Thoracic aorta (tissue), 2 donors: ENCODE measurements at places on chromosomes 3 and 15. TPM values are rescaled to one million over a fixed set of nuclear protein-coding genes. Genes with fewer than 3 reads are reported as not detected.
A peak's percentile ranks its signal among the peaks of the same experiment; 100 is the strongest.

GRCh38 chr3:45691842-45692241 is 2.6 kb downstream of the SACM1L start:
- no peak overlapping the region for H3K27ac ChIP-seq
- H3K4me3 ChIP-seq: no peak overlapping the region
- no peaks in the 10 kb centered on the region for H3K27me3 ChIP-seq
- no peak for DNase-seq

The AGBL1 gene
- not detected for total RNA-seq

GRCh38 chr3:127215714-127216414 is 22.9 kb downstream of the PRR23E start:
- H3K36me3 ChIP-seq: no peaks in the 10 kb centered on the region
- no peaks in the 10 kb centered on the region for H3K4me1 ChIP-seq
- H3K4me3 ChIP-seq: no peak overlapping the region

- no peaks in the 10 kb centered on the region for H3K4me1 ChIP-seq
- no peaks in the 10 kb centered on the region for H3K27me3 ChIP-seq
- H3K4me3 ChIP-seq: no peak overlapping the region
Measured at GRCh38 chr3:33980252-33980651, 181.8 kb downstream of the PDCD6IP start.

The TNNC1 gene
- 1.5 TPM for total RNA-seq

- H3K4me3 ChIP-seq: no peak overlapping the region
- peaks cover 42% of the 10 kb centered on the region for H3K4me1 ChIP-seq
- H3K27me3 ChIP-seq: no peaks in the 10 kb centered on the region
- peaks cover 7% of the 10 kb centered on the region for H3K36me3 ChIP-seq
Measured at GRCh38 chr3:188309437-188310269, 155.7 kb downstream of the LPP start.

DNA sequence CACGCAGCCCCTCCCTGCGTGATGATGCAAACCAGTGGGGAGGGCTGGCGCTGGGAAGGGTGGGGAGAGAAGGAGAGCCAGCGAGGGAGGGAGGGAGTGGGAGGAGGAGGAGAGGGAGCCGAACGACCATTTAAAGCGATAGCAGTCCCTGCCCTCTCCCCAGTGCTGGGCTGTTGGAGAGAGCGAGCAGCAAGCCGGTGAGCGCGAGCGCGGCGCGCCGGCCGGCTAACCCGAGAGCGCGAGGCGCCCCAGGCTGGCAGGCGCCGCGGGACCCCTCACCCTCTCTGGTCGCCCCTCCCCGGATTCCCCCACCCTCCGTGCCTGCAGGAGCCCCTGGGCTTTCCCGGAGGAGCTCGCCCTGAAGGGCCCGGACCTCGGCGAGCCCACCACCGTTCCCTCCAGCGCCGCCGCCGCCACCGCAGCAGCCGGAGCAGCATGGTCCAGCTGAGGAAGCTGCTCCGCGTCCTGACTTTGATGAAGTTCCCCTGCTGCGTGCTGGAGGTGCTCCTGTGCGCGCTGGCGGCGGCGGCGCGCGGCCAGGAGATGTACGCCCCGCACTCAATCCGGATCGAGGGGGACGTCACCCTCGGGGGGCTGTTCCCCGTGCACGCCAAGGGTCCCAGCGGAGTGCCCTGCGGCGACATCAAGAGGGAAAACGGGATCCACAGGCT is at the start of gene GRM7:
Gene GRM7 (plus strand): TSS at position 162 of the 671 bp plus-strand sequence.
- H3K27ac ChIP-seq: no peak within 1 kb of the TSS
- H3K36me3 ChIP-seq: no peaks in the 10 kb centered on the region
- peaks cover 25% of the 10 kb centered on the region for H3K4me1 ChIP-seq
- DNase-seq: no peak

GRCh38 chr3:37114251-37115145 is 59.9 kb downstream of the LRRFIP2 start:
- no peak for DNase-seq
- peak overlapping the region; percentile 82 for H3K27ac ChIP-seq
- H3K4me3 ChIP-seq: no peak overlapping the region
- H3K27me3 ChIP-seq: no peaks in the 10 kb centered on the region

DNA sequence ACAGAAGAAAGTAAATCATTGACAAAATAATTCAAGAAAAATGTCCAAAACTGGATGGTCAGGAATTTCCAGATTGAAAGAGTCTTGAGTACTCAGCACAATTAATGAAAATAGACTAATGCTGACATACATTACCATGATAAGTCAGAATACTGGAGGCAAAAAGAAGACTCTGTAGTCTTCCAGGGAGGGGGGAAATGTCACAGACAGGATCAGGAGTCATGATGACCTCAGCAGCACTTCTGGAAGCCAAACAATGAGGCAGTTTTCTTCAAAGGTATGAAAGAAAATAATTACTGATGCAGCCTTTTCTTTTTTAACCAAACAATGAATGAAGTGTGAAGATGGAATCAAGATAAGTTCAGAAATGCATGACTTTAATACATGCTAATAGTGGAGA is 30.1 kb upstream of the SLC22A13 start:
- H3K4me3 ChIP-seq: no peak overlapping the region
- H3K27ac ChIP-seq: no peak overlapping the region
- H3K27me3 ChIP-seq: no peaks in the 10 kb centered on the region
- DNase-seq: no peak
- no peaks in the 10 kb centered on the region for H3K4me1 ChIP-seq
- peaks cover 19% of the 10 kb centered on the region for H3K36me3 ChIP-seq

DNA sequence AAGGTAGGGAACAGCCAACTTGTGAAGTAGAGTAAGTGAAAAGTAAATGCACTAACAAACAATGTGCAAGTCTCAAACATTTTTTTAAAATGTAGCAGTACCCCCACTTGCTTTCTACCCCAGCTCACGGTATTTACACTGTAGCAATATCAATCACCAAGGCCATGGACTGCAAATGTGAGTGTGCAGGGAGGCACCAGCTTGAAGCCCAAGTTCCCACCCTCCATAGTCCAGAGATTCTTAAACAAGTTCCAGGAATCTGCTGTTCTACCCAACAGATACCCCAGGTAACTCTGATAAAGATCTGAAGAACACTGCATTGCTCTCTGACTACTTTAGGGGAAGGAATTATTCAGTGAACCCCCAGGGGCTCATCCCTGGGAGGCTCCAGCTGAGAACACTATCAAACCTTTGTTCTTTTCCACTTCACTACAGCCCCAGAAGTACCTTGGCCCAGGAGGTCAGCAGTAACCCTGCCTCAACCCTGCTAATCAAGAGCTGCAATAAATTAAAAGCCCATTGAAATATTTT is 86.1 kb downstream of the FOXP1 start:
- peaks cover 46% of the 10 kb centered on the region for H3K4me1 ChIP-seq
- no peak for DNase-seq
- H3K27me3 ChIP-seq: no peaks in the 10 kb centered on the region
- H3K4me3 ChIP-seq: no peak overlapping the region

DNA sequence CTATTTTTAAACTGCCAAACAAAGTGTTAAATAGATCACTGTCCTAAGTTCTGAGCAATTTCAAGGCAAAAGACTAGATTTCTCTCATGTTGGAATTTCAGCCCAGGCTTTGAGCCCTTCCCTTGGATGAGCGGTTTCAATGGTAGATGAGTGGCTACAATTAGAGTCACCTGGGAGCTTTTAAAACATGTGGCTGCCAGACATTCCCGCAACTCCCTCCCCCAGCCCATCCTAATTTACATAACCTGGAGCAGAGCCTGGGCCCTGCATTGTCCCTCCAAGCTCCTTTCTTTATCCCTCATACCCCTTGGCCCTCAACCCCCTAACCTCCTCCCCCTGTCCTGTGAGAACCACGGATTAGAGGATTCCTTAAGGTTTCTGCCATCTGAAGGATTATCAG is 357.5 kb upstream of the UMPS start:
- no peak overlapping the region for H3K27ac ChIP-seq
- no peak for DNase-seq
- no peak overlapping the region for H3K4me3 ChIP-seq
- H3K27me3 ChIP-seq: no peaks in the 10 kb centered on the region
- H3K36me3 ChIP-seq: no peaks in the 10 kb centered on the region

The PLSCR2 gene
- 2.9 TPM for total RNA-seq

The RPS27L gene
- 40.1 TPM for total RNA-seq

GRCh38 chr3:12891985-12892839 is 50.8 kb upstream of the RPL32 start:
- H3K4me1 ChIP-seq: peaks cover 15% of the 10 kb centered on the region
- H3K27me3 ChIP-seq: no peaks in the 10 kb centered on the region
- no peak for DNase-seq
- no peaks in the 10 kb centered on the region for H3K36me3 ChIP-seq
- H3K4me3 ChIP-seq: peak overlapping the region; percentile 63

- H3K36me3 ChIP-seq: no peaks in the 10 kb centered on the region
- no peaks in the 10 kb centered on the region for H3K4me1 ChIP-seq
Measured at GRCh38 chr3:12002912-12003311, 1.3 kb upstream of the SYN2 start.

- no peak overlapping the region for H3K4me3 ChIP-seq
- DNase-seq: no peak
- H3K36me3 ChIP-seq: no peaks in the 10 kb centered on the region
- H3K27ac ChIP-seq: no peak overlapping the region
Measured at GRCh38 chr3:40913641-40914040, 285.7 kb upstream of the CTNNB1 start.
